Cardiac atrium fibroblast (primary cell): ENCODE measurements at places on chromosomes 3 and 15. TPM values are rescaled to one million over a fixed set of nuclear protein-coding genes. Genes with fewer than 3 reads are reported as not detected.

Gene LRRIQ4
- total RNA-seq: not detected in 2 replicates

Gene REC114
- not detected in 2 replicates for total RNA-seq

Gene SYNPR
- not detected in 2 replicates for total RNA-seq

Gene DPPA4
- total RNA-seq: not detected in 2 replicates

Gene NCBP2
- 50.0 and 57.3 TPM in 2 replicates for total RNA-seq

Gene SV2B
- 0.16 TPM in 1 of 2 replicates, not detected in the other for total RNA-seq

Gene C3orf70
- 2.4 and 3.1 TPM in 2 replicates for total RNA-seq

Gene CLASP2
- 16.8 and 19.1 TPM in 2 replicates for total RNA-seq

Gene CHRNA7
- under 0.01 and 0.54 TPM in 2 replicates for total RNA-seq

Gene RNF7
- 128 and 133 TPM in 2 replicates for total RNA-seq

Gene SAMMSON
- 0.16 TPM in 1 of 2 replicates, not detected in the other for total RNA-seq

Gene HRH1
- 4.9 and 8.6 TPM in 2 replicates for total RNA-seq

Gene EHD4
- total RNA-seq: 15.5 and 17.7 TPM in 2 replicates

Gene NPAP1
- not detected in 2 replicates for total RNA-seq

Gene CRYGS
- 0.65 and 1.1 TPM in 2 replicates for total RNA-seq

Gene KLHL40
- not detected in 2 replicates for total RNA-seq

Gene ITGA11
- 20.6 and 30.9 TPM in 2 replicates for total RNA-seq

Gene HRG
- not detected in 2 replicates for total RNA-seq

Gene PLA2G4B
- total RNA-seq: 0.32 TPM in 1 of 2 replicates, not detected in the other

Gene TRIM71
- total RNA-seq: not detected in 2 replicates

Gene ECE2
- not detected in 2 replicates for total RNA-seq

Gene ALG1L2
- not detected in 2 replicates for total RNA-seq

Gene TOP2B
- 46.8 and 53.1 TPM in 2 replicates for total RNA-seq

Gene NLGN1
- 1.5 and 5.6 TPM in 2 replicates for total RNA-seq

Gene PRRT3
- 2.8 and 3.8 TPM in 2 replicates for total RNA-seq

Gene GNAT1
- not detected in 2 replicates for total RNA-seq

Gene MAP6D1
- under 0.01 and 4.5 TPM in 2 replicates for total RNA-seq

Gene TLR9
- not detected in 2 replicates for total RNA-seq

Gene ATP13A4
- total RNA-seq: not detected in 2 replicates

Gene TJP1
- total RNA-seq: 33.7 and 51.6 TPM in 2 replicates

Gene PPM1L
- total RNA-seq: 0.72 and 2.8 TPM in 2 replicates

Gene SHISA5
- 136 and 163 TPM in 2 replicates for total RNA-seq

Gene CPNE9
- not detected in 2 replicates for total RNA-seq

Gene CRTC3
- 19.1 and 20.6 TPM in 2 replicates for total RNA-seq

Gene DNAH12
- 0.16 TPM in 1 of 2 replicates, not detected in the other for total RNA-seq

Gene CACNA1D
- not detected in 2 replicates for total RNA-seq

Gene CTXN2
- not detected in 2 replicates for total RNA-seq

Gene MED12L
- under 0.01 and 1.8 TPM in 2 replicates for total RNA-seq

Gene HMCES
- total RNA-seq: 21.1 and 24.0 TPM in 2 replicates

Gene WNT7A
- not detected in 2 replicates for total RNA-seq

Gene ISLR2
- 0.16 TPM in 1 of 2 replicates, not detected in the other for total RNA-seq

Gene BUB1B
- 5.0 and 8.7 TPM in 2 replicates for total RNA-seq

Gene TEX55
- total RNA-seq: not detected in 2 replicates

Gene EFCC1
- total RNA-seq: not detected in 2 replicates

Gene KIF9
- total RNA-seq: 1.6 and 5.3 TPM in 2 replicates

Gene ATRIP
- total RNA-seq: 3.9 and 4.9 TPM in 2 replicates

Gene TGM4
- total RNA-seq: not detected in 2 replicates

Gene MORF4L1
- total RNA-seq: 252 and 312 TPM in 2 replicates

Gene IL17RB
- not detected in 2 replicates for total RNA-seq

Gene MUSTN1
- not detected in 2 replicates for total RNA-seq

Gene FSIP1
- under 0.01 and 0.97 TPM in 2 replicates for total RNA-seq

Gene PLA2G4E
- total RNA-seq: not detected in 2 replicates

Gene CCR2
- total RNA-seq: not detected in 2 replicates

Gene CCDC39
- not detected in 2 replicates for total RNA-seq

Gene HCLS1
- 2.3 and 5.0 TPM in 2 replicates for total RNA-seq
